Activated CD4-positive, alpha-beta T cell treated with anti-CD3 and anti-CD28 coated beads, Interleukin-2, amount 50 U/mL, for 4 hours (primary cell): ENCODE measurements at places on chromosomes 5 and 9.

GRCh38 chr9:98536542-98537173 lies 172.1 kb downstream of the GABBR2 start:
- DNase-seq: no peak

DNA sequence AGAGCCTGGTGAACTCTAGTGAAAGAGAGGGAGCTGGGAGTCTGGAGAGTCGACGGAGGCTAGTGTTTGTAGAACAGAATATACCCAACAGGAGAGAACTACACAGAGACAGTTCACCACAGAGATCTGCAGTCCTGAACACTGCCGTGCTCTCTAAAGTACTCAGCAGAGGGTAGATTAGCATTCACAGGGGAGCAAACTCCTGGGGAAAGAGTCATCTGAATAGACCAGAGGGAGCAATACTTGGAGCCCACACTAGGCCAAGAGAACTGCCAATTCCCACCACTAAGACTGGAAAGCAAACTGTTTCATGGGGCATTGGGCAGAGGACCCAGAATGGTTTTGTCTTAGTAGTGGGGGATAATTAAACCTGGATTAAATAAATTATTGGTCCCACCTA lies 235.6 kb downstream of the EDIL3 start:
- no peak for DNase-seq

- no peak for DNase-seq
Observed at GRCh38 chr9:134969156-134970045, 51.7 kb upstream of the FCN1 start.

DNA sequence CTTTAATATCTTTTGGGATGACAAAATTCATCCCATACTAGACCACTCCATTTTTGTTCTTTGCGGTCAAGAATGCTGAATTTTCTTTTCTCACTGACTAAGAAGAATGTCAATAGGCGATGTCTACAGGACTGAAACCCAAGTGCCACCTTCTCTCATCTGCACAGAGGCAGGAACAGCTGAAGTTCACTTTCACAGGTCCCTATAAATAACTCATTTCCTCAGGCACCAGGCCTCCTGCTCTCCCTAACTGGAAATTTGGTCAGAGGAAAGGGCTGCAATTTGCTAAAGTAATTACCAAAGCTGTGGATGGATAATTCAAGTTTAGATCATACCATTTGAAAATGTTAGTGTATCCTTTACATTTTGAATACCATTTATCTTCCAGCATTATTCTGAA lies 142.9 kb downstream of the DIRAS2 start:
- no peak for DNase-seq

DNA sequence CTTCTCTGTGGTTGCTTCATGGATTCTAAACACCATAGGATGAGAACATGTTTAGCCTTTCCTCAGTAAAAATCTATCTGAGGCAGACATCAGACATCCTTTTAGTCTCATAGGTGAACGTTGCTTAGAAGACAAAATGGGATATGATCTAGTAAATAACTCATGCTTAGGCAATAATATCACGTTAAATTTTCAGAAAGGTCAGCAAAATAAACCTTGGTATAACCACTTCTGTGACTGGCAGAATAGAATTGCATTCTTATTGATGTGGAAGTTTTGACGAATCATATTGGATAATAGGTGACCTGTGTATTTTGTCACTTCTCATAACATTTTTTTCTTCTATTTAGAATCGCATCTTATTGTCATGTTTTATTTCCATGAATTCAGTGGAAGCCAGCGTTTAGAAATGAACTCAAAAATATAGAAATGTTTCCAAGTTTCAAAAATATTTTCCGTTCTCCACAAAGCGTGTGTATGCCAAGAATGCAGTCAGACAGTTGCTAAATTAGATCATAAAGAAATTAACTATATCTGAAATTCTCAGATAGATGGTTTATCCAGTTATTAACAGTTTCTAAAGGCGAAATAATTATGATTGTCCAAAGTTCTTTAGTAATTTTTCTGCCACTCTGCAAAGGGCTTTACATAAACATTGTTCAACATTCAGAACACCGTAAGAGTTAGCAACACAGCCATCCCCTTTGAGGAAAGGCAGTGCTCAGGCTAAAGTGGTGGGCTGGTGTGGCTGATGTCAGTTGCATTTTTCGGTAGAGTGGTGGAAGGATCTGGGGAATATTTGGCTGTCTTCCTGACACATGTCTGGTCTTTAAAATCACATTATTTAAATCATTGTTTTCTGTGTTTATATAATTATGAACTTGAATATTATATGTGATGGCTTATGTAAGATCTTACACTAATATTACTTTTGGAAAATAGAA lies 827.2 kb downstream of the MTRR start:
- no peak for DNase-seq

DNA sequence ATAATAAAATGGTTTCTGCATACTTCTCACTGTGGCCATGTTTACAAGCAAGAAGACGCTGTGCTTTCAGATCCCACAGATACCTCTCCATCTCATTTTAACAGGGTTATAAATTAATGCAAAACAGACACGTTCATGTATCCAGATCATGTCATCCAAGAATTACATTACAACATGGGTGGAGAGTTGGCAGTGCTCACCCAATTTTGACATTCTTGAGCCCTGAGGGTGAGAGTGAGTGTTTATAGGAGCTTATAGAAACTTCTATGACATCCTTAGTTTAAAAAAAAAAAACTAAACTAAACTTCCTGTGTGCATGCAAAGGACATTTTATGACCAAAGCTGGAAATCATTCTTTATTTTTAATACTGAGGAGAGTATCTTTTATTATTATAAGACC lies 9.1 kb downstream of the PRKACG start:
- no peak for DNase-seq

GRCh38 chr5:148965511-148966265 lies 97.2 kb downstream of the SH3TC2 start:
- no peak for DNase-seq

- no peak for DNase-seq
Observed at GRCh38 chr5:172860520-172861443, 26.7 kb downstream of the ERGIC1 start.

- no peak for DNase-seq
Observed at GRCh38 chr5:68173007-68173406, 42.5 kb upstream of the PIK3R1 start.

- no peak for DNase-seq
Observed at GRCh38 chr5:167813389-167813788, 478.1 kb upstream of the WWC1 start.
